A549 treated with Mapracorat at 1 μM for 4 hours (cell line): ENCODE measurements at places on chromosomes 1 and 21. TPM values are rescaled to one million over a fixed set of nuclear protein-coding genes. Genes with fewer than 3 reads are reported as not detected.

PPFIA4 gene
- total RNA-seq: 0.29 to 0.89 TPM (median 0.45 TPM) in 5 replicates

MAP3K7CL gene
- 1.1 to 2.7 TPM (median 2.0 TPM) in 5 replicates for total RNA-seq

PKNOX1 gene
- total RNA-seq: 4.5 to 6.9 TPM (median 6.0 TPM) in 5 replicates

CPTP gene
- total RNA-seq: 15.0 to 22.7 TPM (median 22.0 TPM) in 5 replicates

C1orf74 gene
- total RNA-seq: 1.4 to 1.8 TPM (median 1.4 TPM) in 5 replicates

GPR37L1 gene
- 0.10 to 0.16 TPM (median 0.15 TPM) in 5 replicates for total RNA-seq

NEXN gene
- 5.7 to 11.2 TPM (median 7.1 TPM) in 5 replicates for total RNA-seq

ST6GALNAC5 gene
- total RNA-seq: not detected in 5 replicates

NBPF4 gene
- total RNA-seq: 0.12 to 0.16 TPM (median 0.14 TPM) in 4 of 5 replicates, not detected in the other
